ENCODE measurements at places on chromosomes 5 and 9.

- no peak for DNase-seq
These were observed 2.4 kb downstream of the MRPS2 start for GRCh38 chr9:135502873-135503321.

DNA sequence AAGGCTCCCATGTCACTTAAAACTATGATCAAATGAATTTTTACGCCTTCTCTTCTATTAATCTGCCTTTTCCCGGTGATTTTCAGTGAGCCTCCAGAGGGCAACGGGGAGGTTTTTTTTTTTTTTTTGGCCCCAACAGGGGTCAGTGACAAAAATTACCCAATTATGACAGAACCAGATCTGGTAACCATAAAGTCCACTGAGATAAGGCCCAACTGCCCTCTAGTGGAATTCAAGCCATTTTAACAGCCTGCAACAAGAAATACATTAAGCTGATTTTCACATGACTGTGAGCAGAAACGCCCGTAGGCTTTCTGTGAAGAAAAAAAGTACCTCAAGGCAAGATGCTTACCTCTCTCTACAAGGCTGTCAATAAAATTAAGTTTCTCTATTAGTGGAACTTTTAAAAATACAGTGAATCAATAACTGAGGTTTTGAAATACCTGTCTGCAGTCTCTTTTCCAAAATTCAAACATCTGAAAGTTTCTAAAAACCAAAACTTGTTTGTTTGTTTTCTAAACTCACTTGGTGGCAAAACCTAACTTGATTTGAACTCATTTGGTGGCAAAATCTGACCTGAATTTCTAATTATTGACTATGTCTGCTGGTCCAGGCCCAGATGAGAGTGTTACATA is 49.7 kb upstream of the FST start:
- no peak for DNase-seq

DNA sequence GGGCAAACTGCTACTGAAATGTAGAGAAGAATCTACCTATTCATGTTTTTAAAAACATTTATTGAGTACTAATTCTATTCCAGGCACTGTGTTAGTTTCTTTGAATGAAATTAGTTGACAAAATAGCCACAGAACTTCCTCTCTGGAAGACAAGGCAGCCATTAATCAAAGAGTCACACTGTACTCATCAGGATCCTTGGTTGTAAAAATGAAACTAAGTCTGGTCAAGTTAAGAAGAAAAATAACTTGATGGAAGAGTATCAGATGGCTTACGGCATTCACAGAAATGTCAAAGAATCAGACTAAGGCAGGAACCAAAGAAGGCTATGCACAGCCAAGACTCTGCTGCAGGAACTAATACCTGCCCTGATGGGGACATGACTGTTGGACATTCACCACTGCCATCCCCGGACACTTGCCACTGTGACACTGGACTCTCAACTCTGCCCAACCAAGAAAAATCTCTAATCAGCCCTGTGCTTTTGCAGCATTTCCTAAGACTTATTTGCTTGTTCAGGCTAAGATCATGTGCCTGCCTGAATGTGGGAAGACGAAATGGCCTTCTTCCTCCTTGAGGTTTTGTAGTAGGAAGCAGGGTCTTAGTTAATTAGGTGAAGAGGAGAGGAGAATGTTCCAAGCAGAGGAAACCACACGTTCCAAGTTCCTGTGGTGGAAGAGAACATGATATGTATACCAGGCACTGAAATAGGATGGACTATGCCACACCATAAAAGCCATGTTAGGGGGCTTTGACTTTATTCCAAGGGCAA is 23.3 kb upstream of the NDUFB6 start:
- DNase-seq = no peak

GRCh38 chr9:105554042-105554441 is 3.9 kb upstream of the FKTN start:
- DNase-seq = no peak

Measured in non-pigmented ciliary epithelial cell (primary cell).